ENCODE measurements at places on chromosomes 3 and 15. TPM values are rescaled to one million over a fixed set of nuclear protein-coding genes. Genes with fewer than 3 reads are reported as not detected.

The TMCO5A gene
- not detected for polyA plus RNA-seq

The NCK1 gene
- 40.1 TPM for polyA plus RNA-seq

The SMCO1 gene
- polyA plus RNA-seq = not detected

The TAGLN3 gene
- 2.3 TPM for polyA plus RNA-seq
